ENCODE measurements at places on chromosomes 1 and 21. TPM values are rescaled to one million over a fixed set of nuclear protein-coding genes. Genes with fewer than 3 reads are reported as not detected.

DNA sequence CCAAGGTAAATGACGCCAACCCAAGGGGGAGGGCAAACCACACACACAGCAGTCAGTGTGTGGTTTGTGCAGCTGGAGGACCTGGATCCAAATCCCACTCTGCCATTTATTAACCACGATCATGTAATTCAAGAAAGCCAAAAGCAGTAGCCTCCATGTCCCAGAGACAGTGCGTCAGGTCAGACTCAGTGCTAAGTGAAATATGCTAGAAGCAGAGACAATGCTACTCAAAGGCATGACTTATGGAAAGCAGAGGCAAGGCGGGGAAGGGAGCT lies 13.6 kb downstream of the TTC39A start:
- DNase-seq = no peak

- no peak for DNase-seq
These were observed 1.8 kb downstream of the TTLL10 start for GRCh38 chr1:1175221-1176062.

DNA sequence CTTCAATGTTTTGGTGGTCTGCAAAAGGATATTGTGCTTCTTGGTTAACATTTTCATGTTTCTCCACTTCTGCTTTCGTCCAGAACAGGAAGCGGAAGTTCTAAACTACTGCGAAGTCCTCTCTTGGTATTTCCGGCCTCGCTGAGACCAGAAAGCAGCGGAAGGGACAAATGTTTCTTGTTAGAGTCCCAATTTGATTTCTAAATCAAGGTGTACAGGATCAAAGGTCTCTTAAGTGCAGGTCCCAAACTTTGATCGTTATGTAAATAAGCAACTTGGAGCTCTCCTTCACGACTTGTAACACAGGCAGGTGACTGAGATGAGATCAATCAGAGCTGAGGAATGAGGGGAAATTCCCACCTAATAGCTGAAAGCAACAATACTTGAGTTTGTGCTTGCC lies 40.1 kb upstream of the HMCN1 start:
- no peak for DNase-seq

The CRP gene
- not detected for polyA plus RNA-seq

GRCh38 chr1:21292984-21293536 lies 2.8 kb upstream of the ECE1 start:
- no peak for DNase-seq

GRCh38 chr1:202249436-202249835 lies 55.8 kb downstream of the LGR6 start:
- no peak for DNase-seq

DNA sequence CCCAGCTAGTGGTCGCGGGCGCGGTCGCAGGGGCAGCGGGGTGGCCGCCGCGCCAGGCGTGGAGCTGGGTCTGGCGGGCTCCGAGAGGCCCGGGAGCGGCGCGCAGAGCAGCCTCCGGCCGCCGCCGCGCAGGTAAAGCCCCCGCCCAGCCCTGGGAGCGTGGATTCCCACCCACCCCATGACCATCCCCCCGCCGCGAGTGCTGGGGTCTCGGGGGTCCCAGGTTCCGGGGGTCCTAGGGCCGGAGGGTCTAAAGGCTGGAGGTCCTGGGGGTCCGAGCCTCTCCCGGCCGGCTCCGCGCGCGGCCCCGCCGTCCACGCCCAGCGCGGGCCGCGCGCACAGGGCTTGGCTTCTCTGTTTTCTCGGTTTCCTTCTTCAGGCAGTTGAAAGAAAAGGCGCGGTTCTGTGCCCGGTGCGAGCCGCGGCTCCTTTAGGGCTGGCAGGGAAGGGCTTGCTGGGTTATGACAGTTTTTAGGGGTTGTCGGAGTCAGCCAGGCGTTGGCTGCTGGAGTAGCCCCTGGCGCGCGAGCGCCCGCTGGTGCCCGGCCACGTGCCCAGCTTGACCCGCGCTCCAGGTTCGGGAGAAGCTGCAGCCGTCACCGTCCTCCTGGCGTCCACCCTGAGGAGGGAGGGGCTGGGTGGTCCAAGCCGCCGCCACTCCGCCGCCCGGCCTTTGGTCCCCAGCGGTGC lies 359 bp downstream of the LRRC3 start:
- no peak for DNase-seq

The SAMD11 gene
- 64.4 TPM for polyA plus RNA-seq

GRCh38 chr1:235295902-235296350 lies 32.1 kb downstream of the ARID4B start:
- DNase-seq = no peak

DNA sequence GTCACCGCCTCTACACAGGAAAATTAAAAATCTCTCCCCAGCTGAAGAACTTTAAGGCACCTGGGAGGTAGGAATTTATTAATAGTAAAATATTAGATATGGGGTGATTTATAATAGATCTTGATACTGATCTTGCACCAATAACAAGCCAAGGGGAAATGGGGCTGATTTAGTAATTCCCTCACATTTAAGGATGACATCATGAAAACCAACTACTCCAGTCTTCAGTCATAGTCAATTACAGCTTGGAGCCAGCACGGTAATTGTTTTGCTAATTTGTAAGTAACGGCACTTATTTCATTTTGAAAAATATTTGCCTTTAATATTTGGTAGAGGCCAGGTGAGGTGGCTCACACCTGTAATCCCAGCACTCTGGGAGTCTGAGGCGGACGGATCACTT lies 92.8 kb downstream of the TGFBR3 start:
- no peak for DNase-seq

GRCh38 chr1:178004926-178005391 lies 35.1 kb upstream of the SEC16B start:
- DNase-seq = no peak

Data from right renal pelvis (tissue), 4 donors.